ENCODE measurements at places on chromosomes 1 and 21.

- DNase-seq: no peak
Observed at GRCh38 chr1:156937883-156938282, 17.5 kb downstream of the LRRC71 start.

DNA sequence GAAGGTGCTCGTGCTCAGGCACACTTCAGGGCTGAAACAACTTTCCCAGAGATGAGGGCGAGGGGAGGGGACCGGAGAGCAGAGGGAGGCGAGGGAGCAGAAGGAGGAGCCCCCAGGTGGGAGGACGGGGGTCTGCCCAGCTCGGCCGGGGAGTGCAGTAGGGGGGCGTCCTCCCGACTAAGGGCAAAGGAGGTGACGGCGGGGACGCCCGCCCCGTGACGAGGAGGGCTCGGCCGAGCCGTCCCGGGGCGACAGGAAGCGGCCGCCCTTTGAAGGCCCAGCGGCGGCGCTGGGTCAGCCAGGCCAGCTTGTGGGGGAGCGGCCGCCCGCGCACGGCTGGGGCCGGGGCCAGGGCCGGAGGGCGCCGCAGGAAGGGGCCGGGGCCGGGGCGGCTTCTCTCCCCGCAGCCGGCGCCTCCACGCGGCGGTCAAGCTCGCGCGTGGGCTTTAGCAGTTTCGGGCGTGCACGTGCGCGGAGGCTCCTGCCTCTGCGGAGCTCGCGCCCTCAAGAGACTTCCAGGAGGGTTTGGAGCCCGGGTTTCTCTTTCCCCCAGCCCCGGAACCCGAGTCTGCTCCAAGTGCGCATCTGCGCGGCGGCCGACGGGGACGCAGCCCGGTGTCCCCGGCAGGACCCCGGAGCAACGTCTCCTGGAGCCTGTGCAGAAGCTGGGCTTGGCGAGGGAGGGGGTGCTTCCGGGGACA lies 100.8 kb upstream of the SLC45A1 start:
- DNase-seq: no peak

GRCh38 chr1:181989261-181989920 lies 72.1 kb downstream of the ZNF648 start:
- no peak for DNase-seq

DNA sequence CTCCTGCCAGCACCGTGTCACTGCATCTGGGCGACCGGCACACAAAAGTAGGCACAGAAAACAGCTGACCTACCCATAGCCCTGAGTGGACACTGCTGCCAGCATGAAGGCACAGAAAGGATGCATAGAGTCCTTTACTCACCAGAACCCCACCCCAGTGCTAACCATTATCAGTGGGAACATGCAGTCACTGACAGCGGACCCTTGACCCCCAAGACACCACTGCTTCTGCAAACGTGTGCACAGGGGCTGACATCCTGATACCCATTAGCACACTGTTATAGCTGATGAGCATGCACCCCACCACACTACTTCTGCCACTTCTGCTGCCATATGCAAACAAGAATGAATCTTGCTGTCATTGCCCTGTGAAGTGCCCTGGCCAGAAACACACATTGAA lies 953.0 kb upstream of the NCAM2 start:
- no peak for DNase-seq

GRCh38 chr1:202291001-202291400 lies 50.7 kb downstream of the UBE2T start:
- DNase-seq: no peak

DNA sequence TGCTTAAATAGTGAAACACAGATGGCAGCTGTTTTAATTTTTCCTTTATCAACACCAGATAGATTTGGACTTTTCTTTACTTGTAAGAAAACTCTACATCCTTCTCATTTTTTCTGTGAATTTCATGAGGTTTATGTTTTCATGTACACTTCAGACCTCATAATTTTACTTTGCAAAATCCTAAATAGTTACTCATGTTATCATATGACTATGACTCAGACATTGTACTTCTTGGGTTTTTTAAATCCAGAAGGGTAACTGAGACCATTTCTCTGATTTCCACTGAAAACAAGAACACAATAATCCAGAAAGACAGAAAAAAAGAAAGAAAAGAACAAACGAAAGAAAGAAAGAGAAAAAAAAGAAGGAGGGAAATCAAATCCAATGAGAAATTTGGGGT lies 1021.6 kb downstream of the NCAM2 start:
- DNase-seq: no peak

DNA sequence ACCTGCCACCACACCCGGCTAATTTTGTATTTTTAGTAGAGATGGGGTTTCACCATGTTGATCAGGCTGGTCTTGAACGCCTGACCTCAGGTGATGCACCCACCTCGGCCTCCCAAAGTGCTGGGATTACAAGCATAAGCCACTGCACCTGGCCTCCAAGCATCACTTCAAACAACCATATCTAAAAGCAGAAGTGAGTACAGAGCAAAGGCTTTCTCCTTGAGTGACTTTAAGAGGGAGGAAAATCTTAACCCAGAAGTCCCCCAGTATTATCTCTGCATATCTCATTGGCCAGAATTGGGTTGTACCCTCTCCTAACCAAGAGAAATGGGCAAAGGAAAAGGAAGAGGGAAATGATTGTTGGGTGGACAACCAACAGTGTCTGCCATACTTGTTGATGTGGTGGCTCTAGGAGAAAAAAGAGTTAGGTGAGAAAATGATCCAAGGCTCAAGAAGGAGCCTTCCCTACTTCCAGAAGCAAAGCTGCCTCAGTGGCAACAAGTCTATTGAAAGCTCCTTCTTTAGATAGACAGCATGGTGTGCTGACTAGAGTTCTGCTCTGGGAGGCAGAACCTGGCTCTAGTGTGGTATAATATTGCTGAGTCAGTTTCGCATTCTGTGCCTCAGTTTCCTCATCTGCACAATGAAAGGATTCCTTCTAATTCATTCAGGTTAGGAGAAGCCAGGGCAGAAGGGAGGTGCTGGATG lies 16.8 kb upstream of the FOXE3 start:
- no peak for DNase-seq

- no peak for DNase-seq
Observed at GRCh38 chr1:55632906-55633305, 417.7 kb upstream of the USP24 start.

DNA sequence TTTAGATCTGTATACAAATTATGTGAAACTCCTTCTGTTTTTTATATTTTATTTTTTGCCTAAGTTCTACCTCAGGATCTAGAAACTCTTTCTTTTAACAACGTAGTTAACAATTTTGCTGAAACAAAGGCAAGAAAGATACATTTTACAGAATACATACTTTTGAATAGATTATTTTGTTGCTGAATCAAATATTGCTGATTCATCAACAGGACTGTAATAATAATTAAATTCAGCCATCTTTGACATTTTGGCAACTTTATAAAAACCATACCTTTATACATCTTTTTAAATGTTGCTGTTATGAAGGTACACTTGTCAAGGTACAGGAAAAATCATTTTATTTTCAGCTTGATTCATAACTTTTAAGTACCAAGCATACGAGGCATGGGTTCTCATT lies 10.7 kb upstream of the COA6 start:
- DNase-seq: no peak

DNA sequence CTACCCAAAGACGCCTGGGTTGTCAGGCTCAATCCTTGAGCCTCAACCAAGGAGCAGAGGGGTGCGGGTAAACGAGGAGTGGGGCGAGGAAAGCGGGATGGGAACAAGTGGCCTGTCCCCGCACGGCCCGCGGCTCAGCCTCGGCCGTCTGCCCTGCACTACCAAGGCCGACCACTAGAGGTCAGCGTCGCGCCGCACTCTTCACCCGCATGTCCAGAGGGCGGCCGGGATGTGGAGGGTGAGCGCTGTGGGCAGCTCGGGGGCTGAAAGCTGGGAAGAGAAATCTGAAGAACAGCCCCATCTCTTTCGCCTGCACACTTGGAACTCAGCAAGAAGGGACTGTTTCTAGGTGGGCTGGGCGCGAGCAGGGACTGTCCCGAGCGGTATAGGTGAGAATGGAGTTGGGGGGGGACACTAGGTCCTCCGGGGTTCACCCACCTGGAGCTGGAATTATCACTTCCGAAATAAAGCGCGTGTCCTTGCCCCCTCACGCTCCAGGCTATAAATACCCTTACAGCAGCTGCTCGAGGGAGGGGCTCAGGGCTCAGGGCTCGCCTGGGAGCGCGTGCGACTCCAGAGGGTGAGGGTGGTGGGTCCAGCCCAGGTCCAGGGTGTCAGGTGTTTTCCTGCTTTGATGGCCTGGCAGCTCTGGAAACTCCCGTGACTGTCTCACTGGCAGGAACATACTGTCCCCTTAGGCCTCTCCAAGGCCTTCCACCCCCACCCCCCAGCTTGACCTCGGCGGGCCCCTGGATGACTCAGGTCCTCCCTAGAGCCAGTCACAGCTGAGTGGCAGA lies 9.8 kb downstream of the SLC30A2 start:
- no peak for DNase-seq

DNA sequence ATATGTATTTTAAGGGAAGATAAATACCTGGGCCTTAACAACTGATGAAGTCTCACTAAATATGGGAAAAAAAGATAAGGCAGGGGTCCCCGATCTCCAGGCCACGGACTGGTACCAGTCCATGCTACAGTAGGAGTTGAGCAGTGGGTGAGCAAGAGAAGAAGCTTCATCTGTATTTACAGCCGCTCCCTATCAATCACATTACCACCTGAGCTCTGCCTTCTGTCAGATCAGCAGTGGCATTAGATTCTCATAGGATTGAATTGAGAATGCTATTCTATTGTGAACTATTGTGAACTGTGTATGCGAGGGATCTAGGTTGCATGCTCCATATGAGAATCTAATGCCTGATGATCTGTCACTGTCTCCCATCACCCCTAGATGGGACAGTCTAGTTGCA lies 43.0 kb upstream of the PAXBP1 start:
- no peak for DNase-seq

GRCh38 chr1:29586991-29587745 lies 350.8 kb downstream of the PTPRU start:
- DNase-seq: no peak

GRCh38 chr1:195550071-195550862 lies 1058.0 kb downstream of the KCNT2 start:
- no peak for DNase-seq

DNA sequence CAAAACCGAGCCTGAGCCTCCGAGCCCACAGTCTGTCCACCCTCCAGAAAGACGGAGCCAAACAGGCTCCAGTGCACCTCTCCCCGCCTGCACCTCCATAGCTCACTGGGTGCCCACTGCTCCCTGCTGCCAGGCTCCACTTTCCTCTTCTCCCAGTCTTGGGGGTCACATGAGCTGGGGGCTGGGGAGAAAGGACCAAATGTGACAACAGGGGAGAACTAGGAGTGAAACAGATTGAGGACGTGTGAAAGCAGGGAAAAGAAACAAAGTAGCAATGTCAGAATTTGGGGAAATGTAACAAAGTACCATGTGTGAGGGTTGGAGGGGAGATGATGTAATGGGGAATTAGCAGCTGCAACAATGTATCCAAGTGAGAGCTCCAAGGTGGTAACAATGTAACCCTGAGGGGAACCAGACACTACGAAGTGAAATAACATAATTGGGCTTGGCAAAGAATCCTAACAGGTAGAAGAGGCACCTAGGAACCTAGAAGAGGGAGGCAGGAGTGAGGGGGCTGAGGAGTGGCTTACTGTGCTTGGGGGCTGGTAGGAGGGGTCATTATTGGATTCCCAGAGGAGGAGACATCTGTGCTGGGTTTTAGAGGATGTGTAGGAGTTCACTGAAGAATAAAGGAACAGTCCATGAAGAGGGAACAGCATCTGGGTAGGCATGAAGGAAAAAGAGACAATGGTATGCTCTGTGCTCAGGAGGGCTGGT lies 12.5 kb downstream of the SDC3 start:
- no peak for DNase-seq

DNA sequence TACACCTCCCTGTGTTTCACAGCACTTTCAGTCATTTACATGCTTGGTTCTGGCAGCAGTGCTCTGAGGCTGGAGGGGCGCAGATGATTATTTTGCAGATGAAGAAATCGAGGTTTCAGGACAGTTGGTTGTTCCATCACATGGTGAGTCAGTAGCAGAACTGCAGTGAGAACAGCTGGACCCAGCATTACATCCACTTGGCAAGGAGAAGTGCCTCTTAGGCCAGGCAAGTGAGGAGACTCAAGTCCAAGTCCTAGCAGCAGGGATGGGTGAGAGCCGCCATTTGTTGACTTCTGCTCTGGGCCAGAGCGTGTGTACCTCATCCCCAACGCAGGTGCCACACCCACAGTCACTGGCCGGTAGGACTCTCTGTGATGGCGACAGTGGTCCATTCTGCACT lies 26.8 kb upstream of the EPHA8 start:
- DNase-seq: no peak

GRCh38 chr1:71831646-71832045 lies 450.7 kb downstream of the NEGR1 start:
- DNase-seq: no peak

GRCh38 chr1:55997536-55997935 lies 581.8 kb downstream of the PLPP3 start:
- no peak for DNase-seq

- no peak for DNase-seq
Observed at GRCh38 chr1:191618181-191618580, 540.1 kb upstream of the RGS18 start.
